ENCODE measurements at places on chromosomes 5 and 9.
A peak's percentile ranks its signal among the peaks of the same experiment; 100 is the strongest.

- DNase-seq = peak; percentile 14
Measured at GRCh38 chr5:157459715-157460599, at the start of gene NIPAL4. Gene NIPAL4, plus strand, starts transcription at chr5:157460213. Its CDS starts 108 bp downstream, at chr5:157460321.

DNA sequence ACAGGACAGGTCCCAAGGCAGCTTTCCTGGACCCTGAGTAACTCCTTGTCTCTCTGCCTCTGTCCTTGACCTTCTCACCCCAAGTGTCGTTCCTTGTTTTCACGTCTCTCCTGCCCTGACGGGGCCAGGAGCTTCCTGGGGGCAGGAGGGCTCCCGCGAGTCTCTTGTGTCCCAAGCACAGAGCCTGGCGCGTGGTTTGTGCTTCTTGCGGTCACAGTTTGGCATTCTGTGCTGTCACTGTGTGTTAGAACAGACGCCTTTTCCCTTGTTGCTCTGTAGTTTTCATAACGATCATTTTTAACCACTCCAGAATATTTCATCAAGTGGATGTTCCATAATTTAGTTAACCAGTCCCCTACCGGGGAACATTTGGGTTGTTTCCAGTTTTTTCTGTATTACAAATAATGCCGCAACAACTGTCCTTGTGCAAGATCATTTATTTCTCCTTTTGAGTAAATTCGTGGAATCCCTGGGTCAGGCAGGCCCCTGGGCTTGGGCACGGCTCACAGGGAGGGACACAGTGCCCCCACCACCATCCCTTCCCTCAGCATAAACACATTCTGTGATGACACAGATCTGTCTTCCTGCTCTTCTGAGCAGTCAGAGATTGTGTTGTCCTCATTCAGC, 71.9 kb downstream of the TSPAN17 start:
- no peak for DNase-seq

DNA sequence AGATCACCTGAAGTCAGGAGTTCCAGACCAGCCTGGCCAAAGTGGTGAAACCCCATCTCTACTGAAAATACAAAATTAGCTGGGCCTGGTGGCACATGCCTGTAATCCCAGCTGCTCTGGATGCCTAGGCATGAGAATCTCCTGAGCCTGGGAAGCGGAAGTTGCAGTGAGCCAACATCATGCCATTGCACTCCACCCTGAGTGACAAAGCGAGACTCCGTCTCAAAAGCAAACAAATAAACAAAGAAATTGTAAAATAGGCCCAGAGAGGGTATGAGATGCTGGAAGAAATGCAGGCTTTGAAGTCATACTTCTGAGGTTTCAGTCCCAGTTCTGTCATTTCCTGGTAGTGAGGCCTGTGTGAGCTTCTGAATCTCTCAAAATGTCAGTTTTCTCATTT, 5.3 kb upstream of the ARHGEF37 start:
- DNase-seq = no peak

DNA sequence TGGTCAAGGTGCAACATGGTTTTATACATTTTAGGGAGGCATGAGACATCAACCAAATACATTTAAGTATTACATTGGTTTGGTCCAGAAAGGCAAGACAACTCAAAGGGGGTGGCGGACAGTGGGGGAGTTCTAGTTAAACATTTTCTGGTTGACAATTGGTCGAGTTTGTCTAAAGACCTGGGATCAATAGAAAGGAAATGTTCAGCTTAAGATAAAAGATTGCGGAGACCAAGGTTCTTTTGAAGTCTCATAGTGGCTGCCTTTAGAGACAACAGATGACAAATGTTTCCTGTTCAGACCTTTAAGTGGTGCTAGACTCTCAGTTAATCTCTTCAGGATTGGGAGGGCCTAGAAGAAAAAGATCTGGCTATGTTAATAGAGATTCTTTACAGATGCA, 47.7 kb upstream of the TTC39B start:
- no peak for DNase-seq

GRCh38 chr9:68817079-68817875, 112.2 kb downstream of the PIP5K1B start:
- DNase-seq = no peak

- no peak for DNase-seq
Measured at GRCh38 chr5:98503616-98504015, 269.8 kb upstream of the RGMB start.

All from mammary epithelial cell (primary cell).